CD4-positive, alpha-beta T cell (primary cell): ENCODE measurements at places on chromosomes 4 and X. TPM values are rescaled to one million over a fixed set of nuclear protein-coding genes. Genes with fewer than 3 reads are reported as not detected.
A peak's percentile ranks its signal among the peaks of the same experiment; 100 is the strongest.

DNA sequence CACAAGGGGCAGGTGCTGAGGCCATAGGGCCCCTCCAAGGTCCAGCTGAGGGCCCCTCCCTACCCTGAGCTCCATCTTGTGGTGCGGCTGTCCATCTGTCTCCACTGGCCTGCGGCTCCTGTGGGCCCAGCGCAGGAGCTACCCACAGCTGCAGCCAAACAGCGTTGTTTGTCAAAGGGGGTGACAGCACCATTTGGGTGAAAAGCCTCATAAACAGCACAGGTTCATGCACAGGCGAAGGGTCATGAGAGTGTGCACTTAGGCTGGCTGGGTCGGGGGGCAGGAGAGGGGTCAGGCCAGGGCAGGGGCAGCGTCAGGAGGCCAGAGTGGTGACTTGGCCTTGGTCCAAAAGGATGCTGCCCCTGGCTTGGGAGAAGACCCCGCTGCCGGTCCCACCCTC, 32.3 kb downstream of the BLOC1S4 start:
- H3K4me3 ChIP-seq = no peak overlapping the region
- peaks cover 6% of the 10 kb centered on the region for H3K4me1 ChIP-seq
- H3K27ac ChIP-seq = no peak overlapping the region
- H3K36me3 ChIP-seq = no peaks in the 10 kb centered on the region
- DNase-seq = no peak

DNA sequence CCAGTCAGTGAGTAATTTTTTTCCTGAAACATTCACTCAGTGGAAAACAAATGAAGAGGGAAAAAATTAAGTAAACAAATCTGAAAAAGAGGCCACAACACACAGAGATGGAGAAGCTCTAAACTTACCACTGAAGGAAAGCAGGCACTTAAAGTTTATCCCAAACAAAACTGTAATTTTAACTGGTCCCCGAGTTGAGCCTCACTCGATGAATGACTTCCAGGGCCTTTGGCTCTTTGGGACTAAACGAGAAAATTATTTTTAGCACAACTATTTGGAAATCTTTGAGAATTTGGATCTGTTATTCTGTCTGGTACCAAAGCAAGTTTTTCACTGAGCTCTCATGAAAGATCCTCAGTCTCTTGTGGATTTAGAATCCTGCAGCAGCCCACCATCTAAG, at the start of gene C1QTNF7:
Gene C1QTNF7 (plus strand): TSS at position 333 of the 400 bp plus-strand sequence. CDS start 7,711 bp downstream, outside the sequence.
- H3K36me3 ChIP-seq = no peaks in the 10 kb centered on the region
- no peak for DNase-seq
- no peak within 1 kb of the TSS for H3K27ac ChIP-seq
- no peaks in the 10 kb centered on the region for H3K27me3 ChIP-seq
- H3K4me1 ChIP-seq = peaks cover 3% of the 10 kb centered on the region

DNA sequence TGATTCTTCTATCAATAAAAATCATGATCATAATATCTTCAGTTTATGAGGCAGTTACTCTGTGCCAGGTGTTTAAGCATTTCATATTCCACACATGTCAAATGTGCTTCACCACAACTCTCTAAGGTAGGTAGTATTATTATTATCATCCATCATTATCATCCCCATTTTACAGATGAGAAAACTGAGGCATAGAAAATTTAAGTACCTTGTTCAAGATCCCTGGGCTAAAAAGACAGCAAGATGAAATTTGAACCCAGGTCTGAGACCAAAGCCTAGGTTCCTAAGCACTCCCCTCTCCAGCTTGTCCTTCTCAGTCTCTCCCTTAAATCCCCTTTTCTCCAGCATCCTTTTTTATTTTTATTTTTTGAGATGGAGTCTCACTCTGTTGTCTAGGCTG, 33.4 kb downstream of the SEPTIN6 start:
- H3K36me3 ChIP-seq = peaks cover 35% of the 10 kb centered on the region
- H3K4me3 ChIP-seq = no peak overlapping the region
- DNase-seq = no peak
- no peak overlapping the region for H3K27ac ChIP-seq

ADGRG4 gene
- total RNA-seq = not detected

NKX6-1 gene
- total RNA-seq = not detected

DNA sequence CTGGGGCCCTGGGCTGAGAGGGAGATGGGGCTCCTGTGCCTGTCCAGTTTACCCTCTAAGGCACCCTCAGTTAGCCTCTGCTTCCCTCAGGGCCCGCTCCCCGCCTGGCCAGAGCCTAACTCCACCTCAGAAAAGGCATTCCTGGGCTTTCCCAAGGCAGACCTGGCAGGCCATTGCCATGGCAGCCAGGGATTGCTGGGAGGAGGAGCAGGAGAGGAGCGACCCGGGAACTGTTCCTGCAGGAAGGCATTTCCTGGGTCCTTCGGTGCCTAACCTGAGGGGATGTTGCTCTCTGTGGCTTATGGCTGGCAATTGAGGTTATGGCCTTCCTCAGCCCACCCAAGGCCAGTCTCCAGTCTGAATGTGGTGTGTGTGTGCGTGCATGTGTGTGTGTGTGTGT, 131.3 kb downstream of the PJA1 start:
- H3K36me3 ChIP-seq = no peaks in the 10 kb centered on the region
- H3K27me3 ChIP-seq = no peaks in the 10 kb centered on the region
- DNase-seq = no peak
- no peak overlapping the region for H3K4me3 ChIP-seq
- H3K4me1 ChIP-seq = no peaks in the 10 kb centered on the region

DNA sequence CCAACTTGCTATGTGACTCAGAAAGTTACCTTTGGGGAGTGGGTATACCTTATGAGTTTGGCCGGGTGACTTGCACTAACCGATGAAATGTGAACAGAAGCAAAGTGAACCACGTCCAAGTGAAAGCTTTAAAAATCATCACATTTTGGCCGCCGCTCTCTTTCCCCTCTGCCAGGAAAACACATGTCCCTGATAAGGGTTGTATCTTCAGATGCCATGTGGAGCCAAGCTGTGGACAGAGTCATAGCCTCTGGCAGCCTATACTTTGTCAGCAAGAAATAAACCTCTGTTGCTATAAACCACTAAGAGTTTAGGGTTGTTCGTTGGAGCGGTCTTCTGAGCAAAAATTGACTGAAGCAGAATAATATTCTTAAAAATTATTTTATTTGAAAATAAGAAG, 92.3 kb downstream of the PRDM5 start:
- no peaks in the 10 kb centered on the region for H3K27me3 ChIP-seq
- DNase-seq = no peak

GRCh38 chr4:147533331-147533730, 52.4 kb downstream of the EDNRA start:
- H3K27me3 ChIP-seq = no peaks in the 10 kb centered on the region
- no peak for DNase-seq
- H3K4me1 ChIP-seq = no peaks in the 10 kb centered on the region
- no peak overlapping the region for H3K4me3 ChIP-seq
- no peak overlapping the region for H3K27ac ChIP-seq
- no peaks in the 10 kb centered on the region for H3K36me3 ChIP-seq

GPR143 gene
- not detected for total RNA-seq

SYNPO2 gene
- total RNA-seq = 0.22 TPM

DNA sequence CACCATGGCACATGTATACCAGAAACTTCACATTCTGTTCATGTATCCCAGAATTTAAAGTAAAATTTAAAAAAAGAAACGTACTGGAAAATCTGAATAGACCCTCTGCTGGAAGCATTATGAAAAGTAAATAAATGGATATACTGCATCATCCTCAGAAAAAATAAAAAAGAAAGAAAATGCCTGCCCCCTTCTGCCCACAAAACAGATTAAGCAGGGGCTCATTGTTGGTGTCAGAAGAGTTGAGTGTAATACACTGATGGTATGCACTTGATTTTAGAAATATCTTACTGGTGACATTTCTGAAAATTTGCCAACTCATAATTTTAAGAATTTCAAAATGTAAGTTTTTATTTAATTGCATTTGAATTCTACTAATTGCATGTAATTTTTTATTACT, 77.8 kb downstream of the LRP2BP start:
- no peak overlapping the region for H3K27ac ChIP-seq
- H3K27me3 ChIP-seq = no peaks in the 10 kb centered on the region
- DNase-seq = no peak

- DNase-seq = peak; percentile 9
- no peaks in the 10 kb centered on the region for H3K36me3 ChIP-seq
- peaks cover 19% of the 10 kb centered on the region for H3K4me1 ChIP-seq
- no peaks in the 10 kb centered on the region for H3K27me3 ChIP-seq
- no peak overlapping the region for H3K27ac ChIP-seq
- H3K4me3 ChIP-seq = no peak overlapping the region
These were observed 84.5 kb upstream of the MAML3 start for GRCh38 chr4:140238351-140239056.

NR3C2 gene
- total RNA-seq = 31.6 TPM

MMRN1 gene
- total RNA-seq = 0.19 TPM

GRCh38 chrX:145552643-145553042, 265.0 kb upstream of the SLITRK2 start:
- DNase-seq = no peak
- H3K36me3 ChIP-seq = no peaks in the 10 kb centered on the region
- H3K4me3 ChIP-seq = no peak overlapping the region

RENBP gene
- total RNA-seq = 9.3 TPM
